IPS-NIHi11 (cell line): ENCODE measurements at places on chromosomes 3 and 15.

- DNase-seq: no peak
Observed at GRCh38 chr3:181839039-181839915, 127.6 kb downstream of the SOX2 start.

DNA sequence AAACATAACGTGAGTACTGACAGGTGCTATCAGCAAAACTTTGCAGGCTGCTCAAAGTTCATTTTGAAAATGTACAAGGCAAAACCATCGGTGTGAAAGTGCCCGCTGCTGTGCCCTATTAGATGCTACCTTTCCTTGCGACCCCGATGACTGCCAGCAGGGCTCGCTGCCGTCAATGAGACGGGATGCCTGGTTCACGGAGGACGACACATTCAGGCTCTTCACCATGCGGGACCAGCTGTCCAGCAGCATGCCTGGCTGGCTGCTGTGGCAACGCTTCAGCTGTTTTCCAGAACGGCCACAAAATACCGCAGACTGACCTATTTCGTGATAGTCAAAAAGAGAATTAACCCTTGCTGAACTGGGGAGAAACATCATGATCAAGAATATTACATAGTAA lies 92.7 kb upstream of the OCA2 start:
- peak; percentile 29 for DNase-seq

DNA sequence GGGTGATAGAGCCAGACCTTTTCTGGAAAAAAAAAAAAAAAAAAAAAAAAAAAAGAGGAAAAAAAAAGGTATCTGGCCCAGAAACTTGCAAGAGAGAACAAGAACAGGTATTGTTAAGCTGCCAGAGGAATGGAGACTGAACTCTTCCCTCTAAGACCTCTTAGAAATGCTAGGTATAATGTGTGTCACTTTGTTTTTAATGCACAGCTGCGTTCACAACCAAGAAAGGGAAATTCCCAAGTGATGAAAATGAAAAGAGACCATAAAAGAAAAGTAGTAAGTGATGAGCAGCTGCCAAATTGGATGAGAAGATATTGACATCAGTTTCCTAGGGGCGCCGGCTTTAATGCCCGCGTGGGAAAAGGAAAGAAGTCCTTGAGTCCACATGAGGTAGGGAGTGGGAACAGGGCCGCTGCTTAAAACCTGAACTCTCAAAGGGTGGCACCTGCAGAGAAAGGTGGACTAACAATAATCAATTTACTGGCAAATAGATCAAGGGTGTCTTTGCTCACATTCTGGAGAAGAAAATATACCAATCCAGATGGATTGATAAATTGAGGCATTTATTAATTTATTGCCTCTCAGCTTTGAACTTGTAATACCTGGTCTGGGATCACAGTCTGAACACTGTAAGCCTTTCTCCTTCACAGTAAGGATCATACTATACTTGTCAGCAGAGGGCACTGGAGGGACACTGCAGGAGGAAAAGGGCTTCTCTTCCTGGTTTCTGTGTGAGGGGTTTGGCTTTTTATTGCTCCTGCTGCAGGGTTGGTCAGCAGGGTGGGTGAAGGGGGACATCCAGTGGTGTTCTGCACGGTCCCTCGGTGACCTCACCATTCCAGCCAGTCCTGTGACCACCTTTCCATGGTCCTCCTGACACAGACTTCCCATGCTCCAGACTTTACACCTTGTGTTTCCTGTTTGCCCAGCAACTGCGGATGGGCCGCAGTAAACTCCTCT lies 131.6 kb downstream of the AQP9 start:
- peak; percentile 70 for DNase-seq

- DNase-seq: peak; percentile 55
Observed at GRCh38 chr3:13415997-13416793, 3.9 kb downstream of the NUP210 start.

- no peak for DNase-seq
Observed at GRCh38 chr3:17158941-17159682, 274.4 kb downstream of the PLCL2 start.

- DNase-seq: no peak
Observed at GRCh38 chr15:45050587-45050986, 27.6 kb downstream of the SORD start.

DNA sequence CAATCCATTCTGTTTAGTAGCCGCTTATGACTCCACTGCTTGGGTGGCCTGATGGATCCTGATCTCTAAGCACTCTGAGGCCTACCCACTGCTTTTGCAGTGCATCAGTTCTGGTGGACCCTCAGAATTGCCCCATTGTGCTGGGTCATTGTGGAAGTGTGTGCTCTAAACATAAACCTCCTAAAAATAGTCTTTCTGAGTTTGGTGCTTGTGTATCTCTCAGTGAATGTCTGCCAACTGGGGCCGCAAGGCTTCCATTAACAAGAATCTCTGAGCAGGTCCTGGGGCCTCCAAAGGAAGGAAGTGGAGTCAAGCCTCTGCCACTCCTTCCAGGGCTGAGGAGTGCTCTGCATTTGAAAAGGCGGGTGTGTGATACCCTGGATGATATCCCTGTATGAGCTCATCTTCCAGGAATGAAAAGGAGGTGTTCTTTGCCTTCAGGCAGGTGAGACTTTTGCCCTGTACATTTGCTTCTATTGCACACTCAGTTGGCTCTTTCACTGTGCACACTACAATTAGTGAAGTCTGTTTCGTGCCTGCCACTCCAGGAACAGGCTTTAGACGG lies 80.0 kb upstream of the CACNA2D3 start:
- DNase-seq: no peak

DNA sequence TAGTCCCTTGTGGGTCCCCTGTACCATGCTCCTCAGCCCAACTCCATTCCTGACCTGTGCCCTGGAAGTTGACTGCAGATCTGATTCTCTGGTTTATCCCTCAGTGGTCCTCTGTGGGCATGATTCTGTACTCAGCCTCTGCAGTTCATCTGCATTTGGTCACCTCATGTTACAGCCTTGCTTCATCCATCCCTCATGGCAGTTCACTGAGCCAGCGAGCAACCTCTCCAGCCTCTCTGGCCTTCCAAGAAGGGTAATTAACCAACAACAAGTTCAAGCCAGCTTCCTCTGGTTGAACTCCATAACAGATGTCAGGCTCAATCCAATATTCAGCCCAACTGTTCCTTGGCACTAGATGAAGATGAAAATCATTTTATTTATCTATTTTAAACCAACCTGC lies 509.5 kb downstream of the NTRK3 start:
- no peak for DNase-seq
